ENCODE measurements at places on chromosomes 12 and 14.

- DNase-seq, result peak; percentile 87
Measured at GRCh38 chr14:34051966-34052657, 101.2 kb upstream of the EGLN3 start.

- DNase-seq, result no peak
Measured at GRCh38 chr12:31531893-31532292, 59.0 kb downstream of the DENND5B start.

DNA sequence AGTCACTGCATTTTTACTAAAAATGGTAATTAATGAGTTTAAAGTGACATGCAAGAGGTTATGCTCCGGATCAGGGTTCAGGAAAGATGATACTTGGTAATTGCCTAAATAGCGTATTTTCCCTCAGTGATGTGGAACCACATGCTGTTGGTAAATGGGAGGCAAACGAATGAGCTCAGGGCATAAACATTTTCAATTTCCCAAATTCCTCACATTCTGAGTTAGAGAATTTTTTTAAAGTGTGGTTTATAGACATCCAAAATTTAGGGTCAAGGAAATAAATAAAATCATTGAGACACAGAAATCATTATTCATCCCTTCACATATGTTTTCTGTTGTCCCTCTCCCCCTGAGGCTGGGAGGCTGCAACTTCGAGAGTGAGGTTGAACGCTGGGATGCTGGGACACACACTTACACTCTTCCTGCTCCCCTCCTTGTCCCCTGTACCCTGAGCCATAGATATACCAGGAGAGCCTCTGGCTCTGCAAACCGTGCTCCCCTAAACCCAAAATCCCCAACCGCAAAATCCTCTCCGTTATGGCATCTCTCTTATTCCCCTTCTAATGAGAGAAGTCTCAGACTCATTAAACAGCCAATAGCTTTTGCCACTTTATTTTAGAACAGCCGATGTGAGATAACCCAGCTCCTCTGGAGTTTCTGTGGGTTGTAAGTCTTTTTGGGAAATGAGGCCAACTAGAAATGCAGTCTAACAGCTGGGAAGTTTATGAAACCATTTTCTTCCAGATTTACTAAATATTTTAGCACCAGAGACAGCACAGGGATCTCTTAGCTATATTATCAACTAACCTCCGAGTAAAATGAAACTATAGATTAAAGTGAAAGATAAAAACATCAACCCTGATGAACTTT, 21.4 kb upstream of the ADGRD1 start:
- DNase-seq, result no peak

DNA sequence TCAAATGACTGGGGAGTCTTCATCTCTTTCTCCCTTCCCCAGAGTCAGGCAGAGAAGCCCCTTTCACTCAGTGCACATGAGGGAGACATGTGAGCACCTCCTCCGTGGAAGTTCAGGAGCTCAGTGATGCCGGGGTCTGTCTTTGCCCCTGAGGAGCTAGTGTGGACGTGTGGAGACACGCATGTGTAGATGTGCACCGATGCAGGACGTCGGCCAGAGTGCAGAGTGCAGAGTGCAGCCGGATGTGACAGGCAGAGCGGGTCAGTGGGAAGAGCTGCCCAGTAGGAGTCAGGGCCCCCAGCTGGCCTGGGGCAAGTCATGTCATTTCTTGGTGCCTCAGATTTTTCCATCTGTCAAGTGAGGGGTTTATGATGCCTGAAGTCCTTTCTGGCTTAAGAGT, 20.7 kb downstream of the TSPAN9 start:
- DNase-seq, result no peak

GRCh38 chr12:102564026-102564425, 83.7 kb upstream of the IGF1 start:
- peak; percentile 26 for DNase-seq

GRCh38 chr14:69204753-69205152, 13.5 kb downstream of the EXD2 start:
- peak; percentile 66 for DNase-seq

DNA sequence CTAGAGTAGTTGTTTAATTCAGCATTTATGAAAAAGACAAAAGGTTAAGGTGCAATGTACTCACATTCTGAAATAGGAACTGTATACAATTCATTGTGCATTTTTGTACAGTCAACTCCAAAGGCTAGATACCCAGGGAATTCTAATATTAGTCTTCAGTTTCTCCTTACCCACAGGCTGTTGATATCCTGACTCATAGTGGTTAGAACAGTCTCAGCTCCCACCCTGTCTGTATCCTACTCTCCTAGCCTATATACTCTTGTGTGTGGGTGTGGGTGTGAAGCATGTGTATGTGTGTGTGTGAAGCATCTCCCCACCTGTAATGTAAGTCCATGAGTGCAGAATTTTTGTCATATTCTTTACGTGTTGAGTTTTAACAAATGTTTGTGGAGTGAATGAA, 229.5 kb downstream of the NAV3 start:
- peak; percentile 68 for DNase-seq

GRCh38 chr12:117114784-117115183, 15.6 kb upstream of the TESC start:
- DNase-seq, result no peak

DNA sequence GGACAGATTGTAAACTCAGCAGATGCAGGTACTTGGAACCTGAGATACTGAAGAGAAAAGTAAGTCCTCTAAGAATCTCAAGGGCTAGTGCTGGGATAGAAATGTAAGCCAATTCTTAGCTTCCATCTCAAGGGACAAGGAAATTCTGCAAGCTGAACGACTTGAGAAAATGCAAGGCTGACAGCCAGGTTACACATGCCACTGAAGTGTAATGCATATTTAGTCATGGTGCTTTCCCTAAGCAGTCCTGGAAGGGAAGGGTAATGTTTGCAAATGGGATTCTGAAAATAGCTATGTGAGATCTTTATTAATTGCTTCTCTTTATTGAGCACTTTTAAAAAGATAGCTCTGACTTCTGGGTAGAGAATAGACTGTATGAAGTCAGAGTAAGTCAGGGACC, 402.7 kb upstream of the SEL1L start:
- no peak for DNase-seq

- DNase-seq, result no peak
Measured at GRCh38 chr14:75884198-75884611, 97.6 kb downstream of the TGFB3 start.

GRCh38 chr14:51979088-51979709, 10.1 kb upstream of the RTRAF start:
- no peak for DNase-seq

GRCh38 chr12:50685641-50686040, 78.3 kb upstream of the ATF1 start:
- no peak for DNase-seq

GRCh38 chr14:58947156-58947555, 241.3 kb upstream of the DAAM1 start:
- DNase-seq, result no peak

GRCh38 chr12:94126067-94126466, 22.3 kb upstream of the PLXNC1 start:
- DNase-seq, result no peak

- DNase-seq, result no peak
Measured at GRCh38 chr14:28220391-28220790, 546.2 kb upstream of the FOXG1 start.

DNA sequence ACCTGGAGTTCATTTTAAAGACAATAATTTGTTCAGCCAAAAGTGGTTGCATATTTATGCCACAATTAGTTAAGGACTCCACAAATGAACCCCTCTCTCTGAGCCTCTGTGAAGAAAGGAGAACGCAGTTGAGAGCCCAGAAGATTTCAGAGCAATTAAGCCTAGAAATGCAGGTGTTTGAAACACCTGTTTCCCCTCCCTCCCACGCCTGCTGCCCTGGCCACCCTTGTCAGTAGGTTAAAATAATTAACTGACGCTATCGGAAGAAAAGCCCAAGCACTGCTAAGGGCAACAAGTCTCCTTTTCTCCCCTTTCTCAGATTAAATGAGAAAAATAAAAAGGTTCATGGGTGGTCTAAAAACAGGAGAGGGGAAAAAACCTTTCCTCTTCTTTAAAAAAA, 99.2 kb downstream of the PPM1A start:
- DNase-seq, result no peak

DNA sequence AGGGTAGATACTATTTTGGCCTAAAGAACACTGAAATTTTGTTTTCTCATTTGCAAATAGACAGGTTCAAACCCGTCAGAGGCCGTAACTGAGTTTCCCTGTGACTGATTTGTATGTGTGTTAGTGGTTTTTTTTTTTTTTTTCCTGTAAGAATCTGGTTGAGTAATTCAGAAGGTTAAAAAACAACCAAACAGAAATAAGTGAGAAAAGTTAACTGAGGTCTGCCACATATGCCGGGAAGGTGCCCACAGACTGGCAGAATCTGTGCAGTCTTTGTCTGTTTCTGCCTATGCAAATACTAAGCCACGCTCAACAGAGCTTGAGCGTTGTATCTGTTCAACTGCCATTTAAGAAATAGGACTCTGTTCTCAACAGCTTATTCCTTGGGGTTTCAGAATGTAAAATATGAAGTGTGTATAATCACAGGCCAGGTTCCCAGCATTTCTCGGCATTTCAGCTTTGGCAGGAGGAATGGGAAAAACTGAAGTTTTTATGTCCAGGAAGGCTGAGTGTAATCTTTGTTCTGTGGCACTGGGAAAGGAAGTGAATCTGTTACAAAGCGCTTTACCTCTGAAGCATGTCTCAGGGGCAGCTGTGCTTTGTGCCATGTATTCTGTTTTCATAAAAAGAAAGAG, 181.9 kb downstream of the PRKCH start:
- DNase-seq, result peak; percentile 65

- no peak for DNase-seq
Measured at GRCh38 chr14:67151082-67151666, 38.1 kb upstream of the GARIN2 start.

- DNase-seq, result no peak
Measured at GRCh38 chr12:38745601-38746000, 159.8 kb downstream of the CPNE8 start.

GRCh38 chr12:124809878-124810277, 53.8 kb downstream of the SCARB1 start:
- no peak for DNase-seq
